ENCODE measurements at places on chromosomes 7 and 10. TPM values are rescaled to one million over a fixed set of nuclear protein-coding genes. Genes with fewer than 3 reads are reported as not detected.

DNA sequence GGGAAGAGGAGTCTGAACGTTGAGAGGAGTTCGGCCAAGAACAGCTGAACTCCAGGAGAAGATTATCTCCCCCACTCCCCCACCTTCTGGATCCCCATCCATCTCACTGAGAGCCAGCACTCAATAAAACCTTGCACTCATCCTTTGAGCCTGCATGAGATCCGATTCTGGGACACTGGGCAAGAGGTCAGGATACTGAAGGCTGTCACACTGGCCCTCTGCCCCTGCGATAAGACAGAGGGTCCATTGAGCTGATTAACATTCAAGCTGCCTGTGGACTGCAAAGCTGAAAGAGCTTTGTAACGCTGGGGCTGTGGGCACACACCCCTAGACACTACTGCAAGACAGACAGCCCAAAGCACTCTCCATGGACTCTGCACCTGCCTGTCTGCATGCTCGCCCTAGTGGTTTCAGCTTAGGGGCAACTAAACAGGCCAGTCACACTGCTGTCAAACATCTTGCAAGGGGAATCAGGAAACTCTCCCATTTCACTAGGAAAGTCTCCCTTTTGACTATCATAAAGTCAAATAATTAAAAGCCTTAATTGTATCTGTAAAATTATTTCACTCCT, 42.3 kb upstream of the CNTNAP2 start:
- no peak for DNase-seq

DNA sequence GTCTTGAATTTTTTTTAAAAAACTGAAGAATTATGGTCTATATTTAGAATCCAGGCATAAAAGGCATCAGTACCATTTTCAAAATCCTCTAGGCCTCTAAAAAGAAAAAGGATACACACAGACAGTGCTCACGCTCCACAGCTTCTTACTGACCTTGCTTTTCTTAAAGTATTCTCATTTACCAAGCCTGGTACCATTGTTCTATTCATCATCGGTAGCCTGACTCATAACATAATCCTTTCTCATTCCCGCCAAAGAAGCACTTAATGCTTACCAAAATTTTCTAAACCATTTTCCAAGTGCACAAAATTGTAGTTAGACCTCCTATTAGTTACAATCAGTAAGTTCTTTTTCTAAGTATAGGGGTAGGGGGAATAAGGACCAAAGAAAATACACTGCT, 54.6 kb downstream of the ATE1 start:
- DNase-seq = no peak

GRCh38 chr10:68957654-68958053, 1.7 kb downstream of the DDX21 start:
- no peak for DNase-seq

Gene SPDYE2
- total RNA-seq = not detected

DNA sequence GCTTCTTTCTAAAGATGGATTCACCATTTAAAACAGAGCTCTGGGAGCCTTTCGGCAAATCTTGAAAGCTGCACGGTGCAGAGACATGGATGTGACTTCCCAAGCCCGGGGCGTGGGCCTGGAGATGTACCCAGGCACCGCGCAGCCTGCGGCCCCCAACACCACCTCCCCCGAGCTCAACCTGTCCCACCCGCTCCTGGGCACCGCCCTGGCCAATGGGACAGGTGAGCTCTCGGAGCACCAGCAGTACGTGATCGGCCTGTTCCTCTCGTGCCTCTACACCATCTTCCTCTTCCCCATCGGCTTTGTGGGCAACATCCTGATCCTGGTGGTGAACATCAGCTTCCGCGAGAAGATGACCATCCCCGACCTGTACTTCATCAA, 3.7 kb downstream of the GPER1 start:
- DNase-seq = no peak

GRCh38 chr7:28510026-28510369, 97.7 kb downstream of the CREB5 start:
- no peak for DNase-seq

Gene AKR1C4
- not detected for total RNA-seq

GRCh38 chr7:68295386-68295785, 1298.8 kb downstream of the TYW1 start:
- DNase-seq = no peak

DNA sequence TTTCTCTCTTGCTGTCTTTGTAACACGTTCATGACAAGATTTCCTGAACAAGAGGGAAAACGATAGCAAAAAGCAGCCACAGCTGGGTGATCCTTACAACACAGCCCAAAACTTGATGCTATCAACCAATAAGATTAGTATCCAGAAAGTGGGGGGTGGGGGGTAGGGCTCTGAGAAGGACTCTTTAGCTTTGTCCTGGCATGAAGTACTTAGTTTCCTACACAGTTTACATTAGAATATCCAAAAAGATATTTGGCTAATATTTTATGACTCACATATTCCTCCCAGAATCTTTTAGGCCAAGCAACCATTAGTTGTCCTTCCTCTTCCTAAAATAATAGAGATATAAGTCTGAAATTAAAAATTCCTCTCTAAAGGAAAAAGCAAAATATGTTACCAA, 22.9 kb upstream of the LRRC17 start:
- no peak for DNase-seq

Gene PDZD8
- total RNA-seq = 21.1 TPM

Gene TMEM196
- total RNA-seq = 0.21 TPM
